Stimulated activated CD8-positive, alpha-beta memory T cell treated with anti-CD3 and anti-CD28 coated beads, Interleukin-2, amount 100 ng/mL, for 1 hour (primary cell): ENCODE measurements at places on chromosomes 5 and 9.

GRCh38 chr5:76709762-76710161 lies 6.2 kb upstream of the F2R start:
- no peak for DNase-seq

DNA sequence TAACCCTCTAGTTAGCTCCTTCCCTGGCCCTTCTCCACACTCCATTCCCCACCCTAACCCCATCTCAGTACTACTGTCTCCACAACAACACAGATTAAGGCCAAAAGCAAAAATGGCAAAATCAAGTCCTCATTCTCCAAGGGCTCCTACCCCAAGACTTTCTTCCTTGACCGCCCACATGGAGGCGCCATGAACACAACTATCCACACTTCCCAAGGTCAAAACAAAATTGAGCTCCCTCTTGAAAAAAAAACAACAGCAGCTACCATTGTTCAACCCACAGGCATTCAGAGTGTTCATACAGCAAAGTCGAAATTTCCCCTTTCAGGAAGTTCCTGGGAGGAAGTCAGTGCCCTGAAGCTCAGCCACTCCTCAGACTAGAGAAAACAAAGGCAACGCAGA lies 54.4 kb downstream of the GNAQ start:
- no peak for DNase-seq

DNA sequence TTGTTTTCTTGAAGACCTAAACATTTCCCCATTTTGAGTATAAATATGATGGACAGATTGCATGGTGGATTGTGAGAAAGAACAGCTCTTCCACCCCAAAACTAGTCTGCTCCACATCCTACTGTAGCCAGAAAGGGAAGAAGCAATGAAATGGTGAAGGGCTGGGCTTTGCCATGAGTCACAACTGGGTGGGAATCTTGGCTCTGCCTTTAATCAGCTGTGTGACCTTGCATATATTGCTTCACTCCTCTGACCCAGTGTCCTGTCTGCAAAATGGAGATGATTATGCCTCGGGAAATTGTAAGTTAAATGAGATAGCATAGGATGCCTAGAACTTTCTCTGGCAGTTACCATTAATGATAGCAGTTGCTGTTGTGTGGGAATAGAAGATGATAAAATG lies 101.9 kb downstream of the PDE8B start:
- no peak for DNase-seq

GRCh38 chr5:153096381-153096780 lies 394.1 kb upstream of the GRIA1 start:
- DNase-seq: no peak

DNA sequence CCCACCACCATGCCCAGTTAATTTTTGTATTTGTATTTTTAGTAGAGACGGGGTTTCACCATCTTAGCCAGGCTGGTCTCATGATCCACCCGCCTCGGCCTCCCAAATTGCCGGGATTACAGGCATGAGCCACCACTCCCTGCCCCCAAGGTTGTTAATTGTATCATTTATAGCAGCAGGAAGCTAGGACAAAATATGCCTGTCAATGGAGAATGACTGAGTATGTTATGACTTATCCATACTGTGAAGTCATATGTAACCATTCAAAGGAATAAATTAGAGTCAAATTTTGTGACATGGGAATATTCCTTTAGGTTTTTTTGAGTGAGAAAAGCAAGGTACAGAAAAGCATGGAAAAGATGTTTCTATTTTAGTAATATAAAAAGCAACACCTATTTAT lies 3.9 kb upstream of the DAB2 start:
- DNase-seq: no peak

DNA sequence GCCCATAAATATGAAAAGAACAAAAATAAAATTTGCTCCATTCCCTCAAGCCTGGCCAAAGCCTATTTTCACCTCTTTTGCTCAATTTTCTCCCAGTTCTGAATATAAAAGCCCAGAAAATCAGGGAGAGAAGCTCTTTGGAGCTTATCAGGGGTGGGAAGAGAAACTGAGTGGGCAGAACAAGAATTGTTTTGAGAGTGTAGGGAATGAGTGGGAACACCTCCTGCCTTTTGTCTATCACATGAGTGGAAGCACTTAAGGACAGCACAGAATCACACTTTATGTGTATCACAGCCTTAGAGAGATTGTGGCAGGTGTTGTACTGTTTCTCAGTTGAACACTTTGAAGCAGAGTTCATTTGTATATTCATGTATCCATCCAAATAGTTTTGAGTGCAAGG lies 139.2 kb upstream of the HMHB1 start:
- no peak for DNase-seq

- DNase-seq: no peak
Observed at GRCh38 chr5:151107084-151107483, 26.2 kb upstream of the TNIP1 start.

GRCh38 chr9:107087222-107087621 lies 195.9 kb upstream of the RAD23B start:
- DNase-seq: no peak

- no peak for DNase-seq
Observed at GRCh38 chr5:17067657-17068392, 131.7 kb upstream of the MYO10 start.

DNA sequence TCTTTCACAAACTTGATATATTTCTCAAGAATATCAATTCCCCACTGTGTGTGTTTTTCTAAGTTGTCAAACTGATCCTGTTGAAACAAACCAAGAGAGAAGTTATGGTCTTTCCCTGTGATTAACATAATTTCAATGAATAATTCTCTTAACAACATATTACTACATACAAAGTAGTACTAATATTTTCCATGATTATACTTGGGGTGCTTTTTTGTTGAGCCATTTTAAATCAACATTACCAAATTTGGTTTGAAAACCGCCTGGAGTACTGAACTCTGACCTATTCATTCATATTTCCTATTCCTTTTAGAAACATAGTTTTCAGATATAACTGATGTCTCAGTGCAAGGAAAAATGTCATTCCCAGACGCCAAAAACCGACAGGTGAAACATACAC lies 48.1 kb downstream of the FNBP1 start:
- no peak for DNase-seq

DNA sequence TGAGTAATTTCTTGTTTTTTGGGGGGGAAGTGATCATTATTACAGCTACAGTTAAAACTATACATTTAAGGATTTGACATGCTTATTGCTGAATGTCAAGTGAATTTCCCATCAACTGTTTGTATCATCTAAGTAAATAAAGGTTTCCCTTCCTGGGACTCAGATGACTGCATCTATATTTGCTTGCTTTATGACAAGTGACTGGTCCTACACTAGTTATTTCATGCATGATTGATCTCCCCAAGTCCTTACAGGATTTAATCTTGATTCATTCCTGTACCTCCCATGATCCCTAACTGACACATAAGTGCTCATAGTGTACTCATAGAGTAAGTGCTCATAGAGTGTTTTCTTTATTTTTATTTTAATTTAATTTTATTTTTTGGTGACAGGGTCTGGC lies 2.8 kb downstream of the TXNDC8 start:
- no peak for DNase-seq

GRCh38 chr9:89891591-89892304 lies 286.9 kb downstream of the GADD45G start:
- DNase-seq: no peak

DNA sequence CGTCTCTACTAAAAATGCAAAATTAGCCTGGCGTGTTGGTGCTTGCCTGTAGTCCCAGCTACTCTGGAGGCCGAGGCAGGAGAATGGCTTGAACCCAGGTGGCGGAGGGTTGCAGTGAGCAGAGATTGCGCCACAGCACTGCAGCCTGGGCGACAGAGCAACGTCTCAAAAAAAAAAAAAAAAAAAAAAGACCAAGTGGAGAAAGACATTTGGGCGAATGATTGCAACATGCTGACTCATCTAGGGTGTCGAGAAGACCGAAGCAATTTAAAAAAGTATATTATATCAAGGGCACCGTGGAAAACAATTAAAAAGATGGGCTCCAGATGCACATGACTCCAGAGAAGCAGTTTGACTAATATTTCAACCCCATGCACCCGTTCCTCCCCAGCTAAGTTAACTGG lies 9.2 kb downstream of the KLF4 start:
- DNase-seq: no peak

DNA sequence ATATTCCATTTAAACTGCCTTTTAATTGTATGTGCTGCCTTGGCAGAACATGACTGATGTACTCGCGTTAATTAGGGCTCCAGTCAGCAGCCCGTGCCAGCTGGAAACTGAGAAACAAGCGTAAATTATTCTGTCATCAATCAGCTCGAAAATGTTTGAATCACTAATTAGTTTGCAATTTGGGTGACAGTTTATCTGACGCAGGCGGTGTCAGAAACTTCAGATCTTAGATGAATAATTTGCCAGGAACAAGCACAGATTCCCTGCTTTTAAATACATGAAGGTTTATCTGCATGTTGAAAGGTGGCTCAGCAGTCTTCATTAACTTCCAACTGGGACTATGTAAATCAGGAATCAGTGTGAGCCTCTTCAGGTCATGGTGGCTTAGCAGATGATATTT lies 176.0 kb upstream of the TLE4 start:
- DNase-seq: no peak

GRCh38 chr9:79684059-79684458 lies 112.3 kb downstream of the TLE4 start:
- DNase-seq: no peak
